ENCODE measurements at places on chromosomes 12 and 14. TPM values are rescaled to one million over a fixed set of nuclear protein-coding genes. Genes with fewer than 3 reads are reported as not detected.

The SALL2 gene
- total RNA-seq: 4.7 TPM

The CCDC38 gene
- not detected for total RNA-seq

The FBXL14 gene
- 6.7 TPM for total RNA-seq

The TOMM20L gene
- not detected for total RNA-seq

The TTC6 gene
- not detected for total RNA-seq

The GUCY2C gene
- total RNA-seq: not detected

The OSGEP gene
- 36.8 TPM for total RNA-seq

The GPRC5D gene
- total RNA-seq: not detected

The LPAR5 gene
- not detected for total RNA-seq

Data from hair follicle dermal papilla cell (primary cell).